Globus pallidus (tissue), 1 donor: ENCODE measurements at places on chromosomes 4 and X.

- no peak for DNase-seq
Observed at GRCh38 chr4:15293711-15294110, 134.1 kb upstream of the C1QTNF7 start.

- DNase-seq: no peak
Observed at GRCh38 chr4:37243051-37243450, 1.5 kb upstream of the NWD2 start.

- no peak for DNase-seq
Observed at GRCh38 chr4:80540785-80541469, 205.4 kb downstream of the CFAP299 start.

DNA sequence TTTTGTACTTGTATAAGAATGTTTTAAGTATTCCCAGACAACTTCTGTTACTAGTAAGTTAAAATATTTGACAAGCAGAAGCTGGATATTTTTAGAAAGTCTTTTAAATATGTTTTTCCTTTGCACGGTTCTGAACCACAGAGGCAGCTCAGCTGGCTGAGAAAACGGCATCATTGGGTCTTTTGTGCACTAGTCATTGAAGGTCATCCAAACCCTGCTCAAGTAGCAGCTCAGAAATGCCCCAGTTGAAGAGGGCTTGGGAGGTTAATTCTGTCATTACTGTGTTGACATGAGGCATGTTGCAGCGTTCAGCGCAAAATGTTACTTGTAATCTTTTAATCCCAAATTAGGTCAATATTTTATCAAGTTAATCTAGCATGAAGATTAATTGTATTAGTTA, 383.7 kb upstream of the FAM241A start:
- no peak for DNase-seq

DNA sequence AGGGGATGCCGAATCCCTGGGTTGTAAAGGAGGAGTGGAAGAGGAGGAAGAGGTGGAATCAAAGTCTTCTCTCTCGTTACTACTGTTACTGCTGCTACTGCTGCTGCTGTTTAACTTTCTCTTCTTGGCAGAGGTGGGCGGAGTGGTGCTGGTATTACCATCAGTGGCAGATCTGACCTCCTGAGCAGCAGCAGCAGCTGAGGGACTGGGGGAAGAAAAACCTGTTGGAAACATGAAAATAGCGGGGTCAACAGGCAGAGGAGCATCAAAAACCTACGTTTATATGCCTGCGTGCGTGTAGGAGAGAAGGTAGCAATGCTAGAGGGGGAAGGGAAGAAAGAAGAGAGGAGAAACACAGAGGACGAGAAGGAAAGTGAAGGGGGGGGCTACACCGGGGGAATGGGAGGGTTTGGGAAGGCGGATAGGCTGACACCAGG, 339 bp downstream of the CUL4B start:
- no peak for DNase-seq
